Cerebellum (tissue), 4 donors: ENCODE measurements at places on chromosomes 11 and 22.

- no peak for DNase-seq
These were observed 16.0 kb downstream of the PIM3 start for GRCh38 chr22:49976439-49977175.

GRCh38 chr22:44603767-44604166 lies 98.2 kb upstream of the PRR5 start:
- no peak for DNase-seq

DNA sequence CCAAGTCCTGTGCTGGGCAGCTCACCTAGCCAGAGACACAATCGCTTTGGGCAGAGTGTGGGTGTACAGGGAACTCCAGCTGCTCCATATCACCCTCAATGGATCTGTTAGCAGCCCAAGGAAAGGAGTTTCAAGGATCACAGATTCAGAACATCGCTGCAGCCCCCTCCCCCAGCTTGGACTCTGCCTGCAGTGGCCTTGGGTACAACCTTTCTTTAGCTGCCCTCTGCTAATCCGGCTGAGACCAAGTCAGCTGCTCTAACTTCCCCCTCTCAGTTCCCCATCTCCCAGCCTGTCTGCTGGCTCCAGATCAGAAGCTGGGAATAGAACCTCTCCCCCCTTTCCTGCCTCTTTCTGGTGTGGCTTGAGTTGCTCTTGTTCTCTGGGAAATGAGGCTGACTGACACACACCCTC lies 1.3 kb downstream of the TMEM86A start:
- no peak for DNase-seq

- DNase-seq = no peak
These were observed at the start of gene LDHAL6A for GRCh38 chr11:18455686-18456372. TSS of gene LDHAL6A (plus strand) at chr11:18455856. CDS start at chr11:18456681, 825 bp downstream.

- DNase-seq = no peak
These were observed 42.3 kb downstream of the PC start for GRCh38 chr11:66915866-66916265.

DNA sequence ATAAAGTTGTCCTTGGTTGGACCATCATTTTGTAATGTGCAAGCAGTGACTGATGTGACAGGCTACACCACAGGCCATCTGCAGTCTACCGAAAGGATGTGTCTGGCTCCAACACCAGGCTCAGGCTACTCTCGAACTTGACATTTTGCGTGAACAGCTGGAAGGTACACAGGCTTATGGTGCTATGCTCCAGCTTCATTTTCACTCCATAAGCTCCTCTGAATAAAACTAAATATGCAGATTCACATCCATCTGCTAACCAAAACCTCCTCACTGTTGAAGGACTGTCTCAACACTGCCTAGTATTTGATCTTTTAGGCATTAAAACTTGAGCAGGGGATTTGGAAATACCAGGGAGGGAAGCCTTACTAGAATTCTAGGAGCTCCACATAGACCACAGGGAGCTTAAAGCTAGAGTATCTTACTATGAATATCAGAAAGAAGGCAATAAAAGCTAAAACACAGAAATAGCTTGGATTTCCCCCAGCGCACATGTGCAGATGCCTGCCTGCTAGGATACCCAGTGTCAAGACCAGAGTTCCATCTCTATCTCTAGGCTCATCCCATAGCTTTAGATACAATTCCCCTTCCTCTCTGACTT lies 383.9 kb upstream of the FAT3 start:
- DNase-seq = no peak

DNA sequence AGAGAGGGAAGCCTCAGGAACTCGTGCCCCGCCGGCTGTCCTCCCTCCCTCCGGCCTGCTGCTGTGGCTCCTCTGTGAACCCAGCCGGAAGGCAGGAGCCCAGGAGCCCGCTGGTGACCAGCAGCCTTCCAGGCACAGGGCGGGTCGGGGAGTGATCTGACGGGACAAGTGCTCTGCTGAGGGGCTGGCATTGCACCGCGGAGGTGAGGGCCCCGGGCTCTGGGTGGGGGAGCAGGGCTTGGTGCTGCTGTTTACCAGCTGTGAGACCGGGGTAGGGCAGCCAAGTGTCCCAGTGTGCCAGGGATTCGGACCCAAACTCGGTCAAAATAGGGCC lies 53.3 kb downstream of the FLRT1 start:
- DNase-seq = no peak

DNA sequence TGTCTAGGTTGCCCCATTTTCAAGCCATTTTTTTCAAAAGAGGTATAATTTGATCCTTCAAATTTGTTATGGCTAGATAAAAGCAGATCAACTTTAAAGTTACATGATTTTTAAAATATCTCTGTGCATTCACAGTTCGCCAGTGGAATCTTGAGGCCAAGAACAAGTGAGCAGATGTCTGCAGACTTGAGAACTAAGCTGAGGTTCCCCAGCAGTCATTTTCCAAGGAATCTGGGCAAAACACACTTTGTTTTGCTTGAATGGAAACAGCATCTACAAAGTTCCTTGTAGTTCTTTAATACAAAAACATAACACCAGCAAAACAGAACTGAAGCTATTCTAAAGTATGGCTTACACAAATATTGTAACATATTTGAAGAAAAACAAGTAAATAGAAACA lies 7.7 kb downstream of the MPPED2 start:
- no peak for DNase-seq

- no peak for DNase-seq
These were observed 23.0 kb downstream of the MYBPC3 start for GRCh38 chr11:47329431-47329986.

- peak; percentile 71 for DNase-seq
These were observed 67.1 kb upstream of the WNT7B start for GRCh38 chr22:46043816-46044620.

GRCh38 chr22:21443735-21444421 lies 23.3 kb upstream of the TMEM191C start:
- DNase-seq = no peak

DNA sequence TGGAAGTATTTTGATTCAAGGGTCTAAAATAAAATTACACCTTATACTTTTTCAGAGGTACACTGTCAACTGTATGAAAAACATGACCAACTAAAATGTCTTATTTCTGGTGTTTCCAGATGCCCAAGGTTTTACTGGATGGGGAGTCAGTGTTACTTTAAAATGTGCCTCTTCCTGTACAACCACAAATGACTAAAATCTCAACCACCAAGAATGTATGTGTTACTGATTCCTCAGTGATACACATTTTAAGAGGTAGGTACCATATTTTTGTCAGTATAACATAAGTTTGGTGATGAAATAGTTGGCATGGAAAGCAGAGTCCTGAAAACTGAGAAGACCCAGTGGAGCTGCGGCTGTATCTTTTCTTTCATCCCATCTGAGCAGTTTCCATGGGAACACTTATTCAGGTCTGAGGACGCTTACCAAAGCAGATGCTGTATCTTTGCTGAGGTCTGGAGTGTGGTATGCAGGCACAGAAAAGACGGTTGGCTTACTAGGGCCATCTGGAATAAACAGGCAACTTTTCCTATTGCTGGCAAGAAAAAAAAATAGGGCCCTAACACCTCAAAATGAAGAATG lies 21.2 kb upstream of the TP53AIP1 start:
- DNase-seq = no peak

DNA sequence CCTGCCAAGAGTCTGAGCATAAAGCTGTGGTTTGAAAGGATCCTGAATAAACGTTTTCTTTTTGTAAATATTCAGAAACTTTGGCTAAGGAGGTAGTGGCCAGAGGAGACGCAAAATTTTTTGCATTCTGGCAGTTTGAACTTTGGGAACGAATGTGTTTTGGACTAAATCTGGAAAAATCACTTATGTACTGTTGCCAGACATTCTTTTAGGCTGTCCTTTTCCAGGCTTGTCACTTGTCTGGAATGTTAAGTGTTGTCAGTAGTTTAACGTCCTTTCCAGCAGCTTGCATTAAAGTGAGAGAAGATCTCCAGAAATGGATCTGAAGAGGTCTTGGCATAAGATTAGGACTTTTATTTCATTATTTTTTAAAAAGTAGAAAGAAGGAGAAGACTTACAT lies 18.5 kb downstream of the SPECC1L start:
- no peak for DNase-seq

DNA sequence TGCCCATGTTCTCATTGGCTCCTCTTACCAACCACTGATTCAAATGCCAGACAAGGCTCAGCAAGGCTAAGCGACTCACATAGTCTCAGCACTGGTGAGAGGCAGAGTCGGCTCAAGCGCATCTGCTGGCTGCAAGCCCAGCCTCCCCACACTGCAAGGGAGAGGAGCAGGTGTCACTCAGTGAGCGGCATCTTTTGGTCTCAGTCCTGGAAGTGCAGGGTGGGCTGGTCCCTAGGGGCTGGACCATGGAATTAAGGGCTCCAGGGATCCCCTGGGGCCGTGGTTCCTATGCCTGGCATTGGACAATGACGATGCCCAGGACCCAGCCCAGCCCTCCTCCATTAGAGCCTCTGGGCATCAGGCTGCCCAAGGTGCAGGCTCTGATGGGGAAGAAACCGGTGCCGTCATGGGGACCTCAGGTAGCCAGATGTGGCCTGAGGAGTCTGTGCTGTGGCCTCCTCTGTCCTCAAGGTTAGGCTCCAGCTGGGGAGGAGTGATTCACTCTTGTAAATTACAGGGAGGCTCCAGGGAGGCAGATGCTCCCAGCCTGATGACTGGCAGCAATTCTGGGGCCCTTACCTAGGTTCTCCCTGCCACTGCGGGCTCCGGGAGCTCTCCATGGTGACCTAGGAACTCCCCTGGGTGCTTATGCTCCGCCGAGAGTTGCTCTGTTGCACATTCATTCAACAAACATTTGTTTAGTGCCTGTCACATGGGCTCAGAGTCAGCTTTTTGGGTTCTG lies 28.0 kb downstream of the FADS2 start:
- peak; percentile 49 for DNase-seq

- DNase-seq = no peak
These were observed 147.9 kb upstream of the PLET1 start for GRCh38 chr11:112408517-112408916.

DNA sequence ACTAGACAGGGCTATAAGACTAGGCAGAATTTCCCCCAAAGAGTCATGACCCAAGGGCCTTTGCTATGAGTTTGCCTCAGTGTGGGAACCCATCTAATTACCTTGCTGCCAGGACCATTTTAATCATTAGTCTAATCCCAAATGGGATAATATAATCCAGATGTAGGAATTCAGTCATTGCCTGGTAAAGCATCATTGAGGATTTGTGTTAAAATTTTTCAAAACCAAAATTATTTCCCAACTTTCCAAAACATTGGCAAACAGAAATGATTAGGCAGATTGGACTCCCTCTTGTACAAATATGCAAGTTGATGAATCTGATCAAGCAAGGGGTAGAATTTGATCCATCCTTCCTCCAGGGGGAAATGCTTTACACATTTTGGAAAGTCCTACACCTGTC lies 16.2 kb upstream of the MMP13 start:
- DNase-seq = no peak

DNA sequence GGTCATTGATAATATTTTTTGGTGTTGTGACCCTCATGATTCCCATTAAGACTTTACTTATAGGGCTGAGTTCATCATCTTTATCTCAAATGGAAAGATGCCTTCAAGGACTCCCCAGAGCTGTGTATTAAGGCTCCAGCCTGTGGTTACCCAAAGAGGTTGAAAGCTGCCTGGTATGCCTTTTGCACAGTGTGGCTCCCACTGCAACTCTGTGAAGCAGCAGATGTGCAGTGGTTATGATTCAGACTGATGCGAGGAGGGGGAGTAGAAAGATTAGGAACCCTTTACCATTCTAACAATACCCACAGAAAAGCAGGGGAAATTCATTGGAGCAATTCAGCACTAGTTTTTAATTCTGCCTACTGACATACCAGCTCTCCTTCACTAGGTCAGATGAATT lies 560.0 kb downstream of the INSC start:
- no peak for DNase-seq

- no peak for DNase-seq
These were observed 76.0 kb upstream of the MTMR2 start for GRCh38 chr11:95999711-96000406.

DNA sequence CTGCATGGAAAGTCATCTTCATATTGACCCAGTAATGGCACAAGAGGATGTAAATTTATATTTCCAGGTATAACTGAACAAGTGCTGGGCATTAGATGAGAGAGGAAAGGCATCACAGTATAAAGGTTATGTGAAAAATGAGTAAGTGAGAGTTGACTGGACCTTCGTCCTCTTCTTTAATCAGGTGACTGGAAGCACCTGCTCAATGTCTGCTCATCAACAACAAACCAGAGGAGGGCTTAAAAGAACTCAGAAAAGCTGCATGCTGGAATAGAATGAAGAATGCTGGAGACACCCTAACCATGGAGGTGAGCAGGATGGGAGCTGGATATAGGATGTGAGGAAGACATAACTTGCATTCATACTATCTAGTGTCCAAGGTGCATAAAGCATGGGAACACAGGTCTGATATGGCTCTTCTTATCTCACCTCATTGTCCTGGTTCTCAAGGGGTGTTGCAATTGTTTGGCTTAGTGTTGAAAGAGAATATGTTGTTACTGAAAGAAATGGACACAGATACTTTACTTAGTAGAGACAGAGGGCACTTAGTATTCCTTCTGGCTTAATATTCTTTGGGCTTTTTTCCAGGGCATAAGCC lies 7.3 kb upstream of the SLC22A9 start:
- DNase-seq = no peak
